Purkinje cell (primary cell): ENCODE measurements at places on chromosomes 16 and 17. TPM values are rescaled to one million over a fixed set of nuclear protein-coding genes. Genes with fewer than 3 reads are reported as not detected.

CHD9NB gene
- polyA plus RNA-seq = not detected in 2 replicates

KRT9 gene
- not detected in 2 replicates for polyA plus RNA-seq

RANBP10 gene
- 0.11 and 1.0 TPM in 2 replicates for polyA plus RNA-seq

KRT17 gene
- 10.7 and 38.0 TPM in 2 replicates for polyA plus RNA-seq

MSLN gene
- not detected in 2 replicates for polyA plus RNA-seq

ITGB3 gene
- not detected in 2 replicates for polyA plus RNA-seq

CHST5 gene
- 0.14 TPM in 1 of 2 replicates, not detected in the other for polyA plus RNA-seq

DCAF7 gene
- polyA plus RNA-seq = 11.3 and 13.1 TPM in 2 replicates

INCA1 gene
- polyA plus RNA-seq = 2.1 and 2.5 TPM in 2 replicates

CPNE7 gene
- 0.71 TPM in 1 of 2 replicates, not detected in the other for polyA plus RNA-seq

TNFRSF17 gene
- polyA plus RNA-seq = 6.6 and 15.0 TPM in 2 replicates

TNK1 gene
- polyA plus RNA-seq = 0.15 TPM in 1 of 2 replicates, not detected in the other

NFATC3 gene
- polyA plus RNA-seq = 0.70 and 3.3 TPM in 2 replicates

OR1F1 gene
- polyA plus RNA-seq = 0.27 TPM in 1 of 2 replicates, not detected in the other

KCNH4 gene
- polyA plus RNA-seq = not detected in 2 replicates
